ENCODE measurements at places on chromosomes 12 and 14.

DNA sequence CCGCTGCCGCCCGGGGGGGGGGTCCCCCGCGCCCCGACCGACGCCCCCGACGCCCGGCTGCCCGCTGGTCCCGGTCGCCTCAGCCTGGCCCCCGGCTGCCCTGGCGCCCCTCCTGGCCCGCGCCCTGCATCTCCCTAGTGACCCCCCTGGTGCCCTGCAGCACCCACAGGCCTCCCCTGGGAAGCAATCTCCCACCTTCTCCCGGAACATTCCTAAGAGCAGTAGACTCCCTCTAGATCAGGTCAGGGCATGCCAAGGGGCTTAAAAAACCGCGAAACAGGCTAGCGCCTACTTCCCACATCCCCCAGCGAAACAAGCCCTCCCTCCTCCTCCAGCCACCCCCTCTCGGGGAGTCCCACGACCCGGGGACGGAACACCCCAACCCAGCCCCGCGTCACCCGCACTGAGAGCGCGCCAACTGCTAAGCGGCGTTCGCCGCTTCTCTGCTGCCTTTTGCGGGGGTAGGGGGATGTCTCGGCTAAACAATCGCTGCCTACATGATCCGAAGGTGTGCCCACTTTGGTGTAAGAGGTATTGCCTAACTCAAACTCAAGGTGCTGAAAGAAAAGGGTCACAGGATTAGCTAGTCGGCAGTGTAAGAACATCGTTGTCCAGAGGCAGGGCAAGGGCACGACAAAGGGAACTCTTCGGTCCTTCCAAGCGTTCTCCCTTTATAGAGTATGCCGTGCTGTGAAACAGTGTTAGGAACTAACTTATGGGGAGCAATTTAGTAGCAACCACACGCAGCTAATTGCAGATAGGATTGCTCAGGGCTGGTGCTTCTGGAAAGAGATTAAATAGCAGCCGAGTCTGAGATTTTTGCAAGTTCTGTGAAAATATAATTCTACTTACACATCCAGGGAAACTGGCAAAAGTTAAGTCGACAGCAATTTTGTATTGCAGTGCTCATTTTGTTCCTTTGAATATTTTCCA lies 619 bp upstream of the NTN4 start:
- no peak for DNase-seq

- DNase-seq, result no peak
These were observed 1093.4 kb upstream of the FLRT2 start for GRCh38 chr14:84436528-84436927.

GRCh38 chr12:49969027-49969426 lies 3.7 kb upstream of the AQP6 start:
- DNase-seq, result no peak

DNA sequence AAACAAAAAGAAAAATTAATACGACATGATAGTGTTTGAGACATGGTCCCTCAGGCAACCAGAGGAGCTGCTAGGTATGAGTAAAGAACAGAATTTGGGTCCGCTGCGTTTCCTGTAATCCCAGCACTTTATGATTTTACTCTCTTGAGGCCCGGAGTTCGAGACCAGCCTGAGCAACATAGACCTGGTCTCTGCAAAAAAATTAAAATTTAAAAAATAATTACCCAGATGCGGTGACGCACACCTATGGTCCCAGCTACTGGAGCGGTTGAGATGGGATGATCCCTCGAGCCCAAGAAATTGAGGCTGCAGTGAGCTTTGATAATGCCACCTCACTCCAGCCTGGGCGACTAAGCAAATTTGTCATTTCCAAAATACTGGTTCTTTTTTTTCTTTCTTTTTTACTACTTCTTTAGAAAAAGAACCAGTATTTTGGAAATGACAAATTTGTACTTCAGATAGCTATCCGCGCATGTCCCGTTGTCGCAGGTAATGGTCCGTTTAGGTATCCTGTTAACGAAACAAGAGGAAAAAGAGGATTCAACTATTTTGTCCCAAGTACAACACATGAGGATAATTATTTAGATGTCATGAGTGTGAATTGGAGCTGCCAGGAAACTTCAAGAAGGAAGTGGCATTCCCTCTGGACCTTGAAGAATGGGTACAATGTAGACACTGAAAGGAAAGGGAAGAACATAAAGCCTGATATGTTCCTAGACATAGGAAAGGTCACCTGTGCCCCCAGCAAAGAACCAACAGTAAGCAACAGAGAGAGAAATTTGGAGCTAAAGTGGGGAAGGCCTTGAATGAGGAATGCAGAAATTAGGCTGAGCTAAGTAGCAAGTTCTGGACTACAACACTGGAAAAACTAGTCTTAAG lies 1.2 kb upstream of the HECTD1 start:
- no peak for DNase-seq

- DNase-seq, result no peak
These were observed 21.5 kb upstream of the SLC2A13 start for GRCh38 chr12:40127408-40127807.

DNA sequence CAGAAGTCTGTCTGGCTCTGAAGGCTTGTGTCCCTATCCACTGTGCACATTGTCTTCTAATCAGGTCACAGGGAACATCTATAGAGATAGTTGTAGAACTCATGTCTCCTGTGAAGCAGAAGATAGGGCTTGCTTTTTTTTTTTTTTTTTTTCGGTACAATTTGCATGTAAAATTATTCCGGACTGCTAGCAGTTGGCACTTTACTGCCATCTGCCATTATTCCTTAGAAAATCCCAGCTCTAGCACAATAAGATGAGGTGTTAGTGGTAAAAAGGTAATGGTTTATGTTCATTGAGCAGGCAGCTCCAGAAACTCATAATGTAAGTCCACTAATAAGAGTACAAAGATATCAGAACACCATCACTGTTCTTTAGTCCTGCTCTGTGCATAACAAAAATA lies 8.7 kb downstream of the MYRFL start:
- DNase-seq, result no peak

DNA sequence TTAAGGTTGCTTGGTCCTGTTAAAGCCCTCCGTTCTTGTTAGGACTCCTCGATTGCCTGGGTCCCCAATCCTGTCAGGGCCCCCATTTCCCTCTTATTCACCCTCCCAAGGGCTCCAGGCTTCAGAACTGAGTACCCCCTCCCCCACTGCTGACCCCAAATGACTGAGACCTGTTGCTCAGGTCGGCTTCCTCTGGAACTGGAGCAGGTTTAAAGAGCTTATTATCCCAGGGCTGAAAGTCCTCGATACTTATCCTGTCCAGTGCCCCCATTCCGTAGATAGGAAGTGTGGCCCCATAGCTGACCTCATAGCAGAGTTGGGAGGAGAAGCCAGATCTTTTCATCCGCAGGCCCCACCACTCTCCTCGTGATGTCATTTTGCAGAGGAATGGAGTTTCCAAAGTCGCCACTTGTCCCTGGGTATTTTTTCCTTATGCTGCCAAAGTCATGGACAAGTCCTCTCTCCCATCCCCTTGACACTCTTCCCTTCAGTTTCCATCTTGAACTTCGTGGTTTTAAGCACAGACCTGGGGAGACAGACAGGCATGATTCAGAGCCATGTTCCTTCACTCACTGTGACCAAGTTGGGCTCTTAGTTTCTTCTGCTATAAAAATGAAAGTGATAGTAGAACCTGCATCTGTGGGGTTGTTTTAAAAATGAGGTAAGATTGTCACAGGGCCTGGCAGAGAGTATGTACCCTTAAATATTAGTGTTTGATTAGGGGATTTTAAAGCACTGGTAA lies 1.2 kb downstream of the USP30 start:
- no peak for DNase-seq

DNA sequence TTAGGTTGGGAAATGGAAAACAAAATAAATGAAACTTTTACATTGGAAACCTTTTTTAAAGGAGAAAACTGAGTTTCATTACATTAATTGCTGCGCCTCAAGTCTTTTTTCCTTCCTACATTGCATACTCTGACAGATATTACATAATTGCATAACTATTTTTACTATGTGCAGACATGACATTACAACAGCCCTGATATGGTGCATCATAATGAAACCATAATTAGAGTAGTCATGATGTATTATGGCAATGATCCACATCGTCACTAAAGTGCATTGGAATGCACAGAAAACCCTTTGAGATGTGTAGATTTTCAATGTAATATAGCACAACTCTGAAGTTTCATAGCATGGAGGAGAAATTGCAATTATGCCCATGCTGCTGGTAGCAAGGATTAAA lies 217.8 kb upstream of the NPAS3 start:
- no peak for DNase-seq

- no peak for DNase-seq
These were observed 3.4 kb downstream of the OR11G2 start for GRCh38 chr14:20194101-20194500.

- no peak for DNase-seq
These were observed 33.9 kb upstream of the LTBP2 start for GRCh38 chr14:74645756-74646470.

- DNase-seq, result no peak
These were observed 75.2 kb upstream of the RPH3A start for GRCh38 chr12:112716099-112717093.

Data from vagina (tissue), 2 donors.